CD4-positive, alpha-beta T cell treated with Interleukin-4 for 4 hours (primary cell): ENCODE measurements at places on chromosomes 7 and 10.

DNA sequence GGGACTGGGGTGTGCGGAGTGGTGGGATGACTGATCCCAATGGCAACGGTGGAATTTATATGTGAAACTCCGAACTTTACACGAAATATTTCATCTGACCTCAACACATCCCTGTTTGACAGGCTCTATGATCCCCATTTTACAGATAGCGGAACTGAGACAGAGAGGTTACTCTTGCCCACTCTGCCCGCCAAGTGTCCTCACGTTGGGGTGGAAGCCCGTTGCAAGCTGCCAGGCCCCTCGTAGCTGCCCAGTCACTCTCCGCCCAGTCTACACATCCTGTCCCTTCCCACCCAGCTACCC is 397 bp upstream of the NFE2L3 start:
- DNase-seq = no peak

- no peak for DNase-seq
Observed at GRCh38 chr7:125136755-125137532, 207.3 kb upstream of the POT1 start.

DNA sequence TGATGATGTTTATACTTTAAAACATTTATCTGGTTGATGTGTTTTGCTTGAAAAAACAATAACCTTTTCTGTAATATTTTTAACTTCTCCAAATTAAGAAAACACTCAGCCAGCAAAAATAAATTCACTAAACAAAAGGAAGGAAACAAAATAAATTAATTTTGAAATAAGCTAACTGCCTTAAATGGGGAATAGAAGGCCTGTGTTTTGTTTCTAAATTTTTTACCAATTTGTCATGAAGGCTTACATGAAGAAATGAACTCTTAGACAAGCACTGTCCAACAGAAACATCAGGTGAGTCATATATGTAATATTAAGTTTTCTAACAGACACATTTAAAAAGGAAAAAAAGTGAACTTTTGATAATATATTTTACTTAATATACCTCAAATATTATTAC is 68.5 kb downstream of the LRRN3 start:
- no peak for DNase-seq

DNA sequence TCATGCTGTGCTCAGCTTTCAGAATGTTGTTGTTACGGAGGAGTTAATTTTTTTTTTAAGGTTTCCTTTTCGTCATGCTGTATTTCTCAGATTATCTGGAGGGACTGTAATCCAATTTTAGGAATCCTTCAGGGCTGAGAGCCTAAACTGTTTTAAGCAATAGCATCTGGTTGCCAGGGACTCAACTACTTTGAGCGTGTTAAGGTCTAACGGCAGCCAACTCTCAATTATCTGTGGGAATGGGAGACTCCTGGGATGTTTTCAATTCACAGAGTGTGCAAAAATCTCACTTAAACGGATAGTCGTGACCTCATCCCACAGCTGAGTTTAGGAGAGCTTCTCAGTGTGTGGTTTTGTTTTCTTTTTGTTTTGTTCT is 291.7 kb downstream of the AUTS2 start:
- DNase-seq = no peak

DNA sequence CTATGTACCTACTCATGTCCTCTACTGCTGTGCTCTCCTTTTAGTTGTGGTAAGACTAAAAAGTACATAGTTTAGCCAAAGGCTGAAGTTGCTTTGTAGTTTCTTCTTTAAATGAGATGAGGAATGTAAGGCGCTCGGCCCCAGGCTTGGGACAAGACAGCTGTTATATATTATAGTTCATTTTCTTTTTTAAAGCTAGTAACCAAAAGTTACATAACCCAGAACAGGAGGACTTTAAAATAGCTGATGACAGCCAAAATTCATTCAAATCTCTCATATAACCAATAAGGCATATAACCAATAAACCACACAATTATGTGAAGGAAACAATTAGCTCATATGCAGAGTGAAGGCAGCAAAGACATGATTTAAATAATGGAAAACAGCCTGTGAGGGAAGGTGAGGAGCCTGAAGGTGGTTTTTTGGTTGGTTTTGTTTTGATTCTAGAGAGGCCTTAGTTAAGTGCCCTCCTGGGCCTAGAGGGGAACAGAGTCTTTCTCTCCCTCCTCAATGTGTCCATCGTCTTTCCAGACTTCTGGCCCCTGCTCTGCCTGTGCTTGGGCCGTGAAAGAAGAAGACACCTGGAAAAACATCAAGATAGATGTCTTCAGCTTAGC is 35.8 kb downstream of the SLC26A4 start:
- DNase-seq = no peak

DNA sequence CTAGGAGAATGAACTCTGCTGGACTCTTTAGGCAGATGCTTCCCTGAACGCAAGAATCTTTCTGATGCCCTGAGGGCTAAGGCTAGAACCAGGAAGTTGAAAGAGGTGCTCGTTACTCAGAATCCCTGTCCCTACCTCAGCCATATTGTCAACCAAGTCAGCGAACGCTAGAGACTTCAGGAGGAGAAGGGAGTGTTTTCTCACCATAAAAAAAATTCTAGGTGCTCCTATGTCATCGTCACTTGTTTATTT is 359.4 kb downstream of the PRPF18 start:
- no peak for DNase-seq

GRCh38 chr7:27917774-27918314 is 177.9 kb downstream of the TAX1BP1 start:
- no peak for DNase-seq
